ENCODE measurements at places on chromosomes 13 and 19. TPM values are rescaled to one million over a fixed set of nuclear protein-coding genes. Genes with fewer than 3 reads are reported as not detected.

GRCh38 chr19:35315883-35316282, 13.1 kb upstream of the CD22 start:
- H3K27me3 ChIP-seq, result no peaks in the 10 kb centered on the region
- H3K4me3 ChIP-seq, result no peak overlapping the region
- DNase-seq, result no peak
- peaks cover 11% of the 10 kb centered on the region for H3K4me1 ChIP-seq
- H3K36me3 ChIP-seq, result no peaks in the 10 kb centered on the region

GRCh38 chr19:9296336-9296735, 13.3 kb downstream of the ZNF699 start:
- no peaks in the 10 kb centered on the region for H3K27me3 ChIP-seq
- no peak overlapping the region for H3K27ac ChIP-seq

DNA sequence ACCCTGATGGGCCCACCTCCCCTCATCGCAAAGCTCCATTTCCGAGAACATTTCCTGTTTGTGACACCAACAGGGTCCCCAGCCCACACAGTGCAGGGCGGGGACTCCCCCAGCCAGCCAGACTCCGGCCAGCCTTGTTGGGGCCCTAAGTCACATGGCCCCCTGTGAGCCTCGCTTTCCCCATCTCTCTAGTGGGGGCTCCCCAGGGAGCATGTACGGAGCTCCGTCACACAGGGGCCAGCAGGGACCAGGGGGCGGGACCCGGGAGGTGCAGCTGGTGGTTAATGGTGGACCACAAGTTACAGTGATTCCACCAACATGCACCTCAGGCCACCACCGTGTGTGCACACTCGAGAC, 1.7 kb downstream of the TBXA2R start:
- peaks cover 27% of the 10 kb centered on the region for H3K27me3 ChIP-seq
- no peak for DNase-seq
- peaks cover 17% of the 10 kb centered on the region for H3K4me1 ChIP-seq
- no peaks in the 10 kb centered on the region for H3K36me3 ChIP-seq
- no peak overlapping the region for H3K4me3 ChIP-seq

Gene PGLYRP2
- not detected for total RNA-seq

- H3K27me3 ChIP-seq, result no peaks in the 10 kb centered on the region
- no peak overlapping the region for H3K4me3 ChIP-seq
- no peak for DNase-seq
- H3K36me3 ChIP-seq, result no peaks in the 10 kb centered on the region
- no peak overlapping the region for H3K27ac ChIP-seq
Observed at GRCh38 chr13:78764665-78765064, 105.7 kb upstream of the OBI1 start.
